AML-193 (cell line): ENCODE measurements at places on chromosomes 3 and 15.

GRCh38 chr3:185976977-185977678 is 39.3 kb upstream of the TRA2B start:
- DNase-seq = peak; percentile 75

DNA sequence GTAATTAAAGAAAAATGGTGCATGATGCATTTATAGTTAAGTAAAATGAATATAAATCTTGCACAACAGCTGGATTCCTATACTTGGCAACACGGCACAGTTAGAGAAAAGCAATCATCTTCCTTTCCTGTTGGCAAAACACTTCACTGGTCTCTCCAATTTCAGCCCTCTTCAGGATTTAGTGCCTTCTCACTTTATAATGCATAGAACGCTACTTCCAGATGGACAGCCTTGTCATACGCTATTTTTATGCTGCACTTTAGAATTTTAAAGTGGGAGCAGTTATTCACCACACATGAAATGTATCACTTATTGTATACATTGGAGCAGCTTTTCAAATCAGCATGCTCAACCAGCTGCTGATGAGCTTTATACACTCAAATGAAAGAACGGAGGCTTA is 194.4 kb upstream of the GBE1 start:
- no peak for DNase-seq

DNA sequence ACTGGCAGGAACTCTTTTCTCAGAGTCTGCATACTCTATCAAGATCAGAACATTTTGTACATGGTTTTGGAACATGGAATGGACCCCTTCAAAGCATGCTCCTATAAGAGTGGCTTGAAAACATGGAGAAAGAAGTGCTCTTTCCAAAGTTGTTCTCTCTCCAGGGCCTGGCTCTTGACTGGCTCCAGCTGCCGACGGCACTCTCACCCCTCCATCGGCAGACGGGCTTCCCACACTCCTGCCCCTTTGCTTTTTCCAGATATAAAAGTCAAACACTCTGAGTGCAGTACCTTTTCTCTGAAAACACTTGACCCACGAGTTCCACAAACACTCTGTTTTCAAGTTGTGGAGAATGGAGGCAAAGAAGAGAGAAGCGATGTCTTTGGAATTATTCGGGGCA is 72.5 kb upstream of the ONECUT1 start:
- DNase-seq = no peak

DNA sequence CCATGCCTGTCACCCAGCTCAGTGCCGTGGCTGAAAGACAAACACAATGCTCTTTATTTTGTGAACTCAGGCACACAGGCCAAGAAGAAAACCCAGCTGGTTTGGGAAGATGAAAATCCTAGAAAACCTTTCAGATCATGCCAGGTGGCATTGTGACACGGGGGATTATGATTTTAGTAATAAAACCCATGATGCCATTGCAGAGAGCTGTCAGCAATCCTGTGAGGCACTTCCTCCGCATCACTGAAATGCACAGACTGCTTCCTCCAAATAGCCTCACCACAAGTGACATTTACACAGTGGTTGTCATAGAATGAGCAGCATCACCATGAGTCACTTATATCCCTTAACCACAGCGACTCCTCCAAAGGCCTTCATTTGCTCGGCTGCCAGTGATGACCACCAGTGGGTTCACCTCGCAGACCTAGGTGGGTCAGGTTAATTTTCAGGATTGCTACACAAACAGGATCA is 22.7 kb downstream of the ABHD6 start:
- DNase-seq = peak; percentile 22

DNA sequence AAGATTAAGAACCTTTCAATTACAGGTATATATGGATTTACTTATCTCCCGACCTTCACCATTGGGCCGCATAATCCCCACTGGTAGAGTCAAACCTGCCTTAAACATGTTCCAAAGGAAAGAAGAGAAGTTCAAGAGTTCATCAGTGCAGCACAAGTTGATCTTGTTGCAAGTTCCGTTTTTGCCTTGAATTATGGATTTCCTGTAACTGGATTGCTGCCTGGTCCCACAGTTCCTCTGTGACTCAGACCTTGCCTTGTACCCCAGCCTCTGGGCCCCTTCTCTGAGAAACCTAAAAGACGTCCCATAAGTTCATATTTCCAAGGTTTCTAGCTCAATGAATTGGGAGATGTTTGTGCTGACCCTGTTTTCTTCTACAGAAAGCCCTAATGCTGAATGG is 112.5 kb upstream of the THBS1 start:
- DNase-seq = peak; percentile 85

DNA sequence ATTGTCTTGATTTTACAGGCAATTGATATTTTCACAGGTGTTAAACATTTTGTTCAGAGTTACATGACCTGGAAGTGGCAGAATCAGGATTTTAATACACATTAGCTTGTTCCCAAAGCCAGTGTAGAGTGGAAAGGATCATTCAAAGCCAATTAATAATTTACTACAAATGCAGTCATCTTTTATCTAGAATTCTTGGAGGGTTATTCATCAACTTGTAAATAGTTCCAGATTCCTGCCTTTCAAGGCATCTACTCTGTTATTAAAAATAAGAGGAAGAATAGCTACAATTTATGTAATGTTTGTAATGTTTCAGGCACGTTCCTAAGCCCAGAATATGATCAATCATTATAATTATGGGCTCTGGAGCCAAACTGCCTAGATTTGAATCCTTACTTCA is 358.5 kb downstream of the ZNF385D start:
- DNase-seq = no peak

DNA sequence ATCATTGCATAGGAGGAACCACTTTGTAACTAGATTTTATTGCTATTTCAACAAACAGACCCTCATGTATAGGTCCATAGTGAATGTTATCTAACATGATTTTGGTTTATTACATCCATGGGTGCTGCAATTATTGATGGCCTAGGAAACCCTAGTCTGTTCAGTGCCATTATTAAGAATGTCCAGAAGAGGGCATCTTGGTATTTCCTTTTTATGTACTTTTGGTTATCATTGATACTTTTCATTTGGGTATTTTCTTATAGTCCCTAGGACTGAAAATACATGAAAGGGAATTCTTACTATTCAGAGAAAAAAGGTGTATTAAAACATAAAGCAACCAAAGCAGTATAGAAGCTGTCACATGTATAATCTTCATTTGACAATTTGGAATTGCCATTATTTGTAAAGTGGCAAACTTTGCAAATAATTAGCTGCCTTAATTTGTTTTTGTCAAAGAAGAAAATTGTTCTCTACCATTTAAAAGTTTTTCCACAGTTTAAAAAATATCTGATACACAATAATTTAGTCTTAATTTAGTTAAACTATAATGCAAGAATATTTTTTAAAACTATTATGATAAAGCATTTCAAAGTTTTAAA is 48.7 kb downstream of the CNOT10 start:
- DNase-seq = peak; percentile 66

DNA sequence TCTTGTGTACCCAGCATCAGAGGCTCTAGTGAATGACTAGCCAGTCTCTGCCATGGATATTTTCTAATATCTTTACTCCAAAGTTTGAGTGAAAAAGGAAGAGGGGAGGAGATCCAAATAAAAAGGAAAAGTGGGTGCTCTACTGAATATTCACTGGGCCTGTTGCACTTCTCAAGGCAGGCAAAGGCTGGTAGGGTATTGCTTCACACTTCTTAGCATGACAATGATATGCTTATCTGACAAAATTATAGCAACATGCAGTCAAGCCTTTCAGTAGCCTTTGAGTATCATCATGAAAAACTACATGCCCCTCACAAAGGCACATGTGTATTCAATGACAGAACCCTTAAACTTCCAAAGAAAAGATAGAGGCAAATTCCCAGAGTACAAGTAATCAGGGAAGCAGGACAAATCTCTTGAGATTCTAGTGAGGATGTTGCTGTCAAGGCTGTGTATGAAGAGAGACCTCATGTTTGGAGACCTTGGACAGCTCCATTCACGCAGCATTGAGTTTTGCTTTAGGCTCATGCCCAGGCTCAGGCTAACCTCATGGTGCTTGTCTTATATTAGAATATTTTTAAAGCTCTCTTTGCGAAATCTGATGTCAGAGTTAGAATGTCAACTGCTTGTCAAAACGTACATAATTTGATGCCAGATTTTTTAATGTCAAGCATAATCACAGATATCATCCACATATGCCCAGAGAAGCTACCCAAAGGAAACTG is 506.9 kb downstream of the OCA2 start:
- DNase-seq = no peak

GRCh38 chr3:5787861-5788488 is 600.5 kb downstream of the EDEM1 start:
- DNase-seq = no peak

DNA sequence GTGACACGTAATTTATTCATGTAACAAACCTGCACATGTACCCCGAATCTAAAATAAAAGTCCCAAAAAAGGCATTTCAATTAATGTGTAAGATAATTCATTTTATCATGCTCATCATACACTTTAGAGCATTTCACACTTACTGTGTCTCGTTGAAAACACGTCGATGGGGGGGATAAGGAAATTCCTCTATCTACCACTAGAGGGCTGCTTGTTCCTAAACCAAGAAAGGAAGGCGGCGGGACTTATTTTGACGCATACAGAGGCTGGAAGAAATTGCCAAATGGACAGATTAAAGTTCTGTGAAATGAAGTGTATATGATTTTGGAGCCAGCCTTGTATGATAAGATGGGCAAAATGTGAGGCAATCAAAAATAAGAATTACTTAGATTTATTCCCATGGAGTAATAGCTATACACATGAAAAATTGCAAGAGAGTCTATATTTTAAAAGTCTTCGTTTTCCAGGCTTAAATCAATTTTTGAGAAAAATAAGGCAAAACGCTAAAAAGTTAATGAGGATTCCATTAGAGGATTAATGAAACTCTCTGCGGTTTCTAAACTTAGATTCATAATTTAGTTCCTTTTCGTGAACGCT is 346.8 kb downstream of the CNTN3 start:
- peak; percentile 27 for DNase-seq

GRCh38 chr3:25863011-25863415 is 73.1 kb downstream of the OXSM start:
- no peak for DNase-seq

GRCh38 chr3:189727158-189727557 is 96.0 kb downstream of the TP63 start:
- no peak for DNase-seq

DNA sequence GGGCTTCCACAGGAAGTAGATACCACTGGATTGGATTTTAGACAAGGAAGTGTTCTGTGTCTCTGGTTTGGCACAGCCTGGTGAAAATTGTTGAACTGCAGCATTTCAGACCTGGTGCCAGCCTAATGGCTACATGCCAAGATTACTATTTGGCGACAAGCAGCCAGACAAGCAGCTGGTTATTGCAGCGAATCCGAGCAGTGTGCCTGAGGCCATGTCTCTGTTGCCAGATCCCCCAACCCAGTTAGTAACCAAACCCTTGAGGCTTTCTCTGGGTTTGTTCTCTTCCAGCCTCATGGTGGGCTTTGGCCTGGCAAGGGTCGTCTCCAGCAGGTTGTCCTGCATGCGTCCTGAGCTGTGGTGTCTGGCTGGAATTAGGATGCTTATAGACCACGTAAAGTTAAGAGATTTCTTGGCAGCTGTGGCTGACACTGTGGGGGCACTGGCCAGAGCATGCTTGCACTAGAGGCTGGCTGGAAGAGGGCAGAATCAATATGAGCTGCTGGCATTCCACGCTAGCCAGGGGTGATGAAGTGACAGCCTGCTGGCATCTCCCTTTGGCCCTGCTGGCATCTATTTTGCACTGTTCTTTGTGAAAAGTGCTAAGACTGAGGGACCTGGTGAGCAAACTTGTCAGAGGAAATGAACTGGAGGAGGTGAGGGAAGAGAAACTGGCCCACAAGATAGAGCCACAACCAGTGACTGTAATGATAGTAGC is 172.6 kb downstream of the RBMS3 start:
- DNase-seq = no peak

- no peak for DNase-seq
Measured at GRCh38 chr15:78052545-78052944, 25.0 kb downstream of the TBC1D2B start.

- DNase-seq = no peak
Measured at GRCh38 chr15:35980719-35981118, 434.8 kb upstream of the DPH6 start.

- peak; percentile 3 for DNase-seq
Measured at GRCh38 chr15:41017066-41017735, 63.9 kb downstream of the CHAC1 start.

- DNase-seq = no peak
Measured at GRCh38 chr3:47079432-47079831, 84.5 kb downstream of the SETD2 start.

GRCh38 chr3:58463181-58463941 is 28.5 kb upstream of the KCTD6 start:
- DNase-seq = peak; percentile 77

DNA sequence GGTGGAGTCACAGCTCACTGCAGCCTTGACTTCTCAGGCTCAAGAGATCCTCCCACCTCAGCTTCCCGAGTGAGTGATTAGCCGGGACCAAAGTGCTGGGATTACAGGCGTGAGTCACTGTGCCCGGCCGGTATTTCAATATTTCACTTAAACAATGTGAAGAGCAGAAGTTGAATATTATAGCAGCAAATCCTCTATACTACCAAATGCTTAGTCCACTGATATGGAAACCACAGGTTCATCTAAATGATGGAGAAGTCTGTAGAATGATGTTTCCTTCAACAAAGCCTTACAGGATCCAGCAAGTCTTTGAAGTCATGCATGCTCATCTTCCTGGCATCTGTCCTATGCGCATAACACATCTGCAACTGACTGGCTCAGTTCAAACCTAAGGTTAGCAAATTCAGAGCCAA is 20.3 kb upstream of the UACA start:
- DNase-seq = no peak

GRCh38 chr3:172517859-172518466 is 5.3 kb downstream of the TNFSF10 start:
- no peak for DNase-seq

DNA sequence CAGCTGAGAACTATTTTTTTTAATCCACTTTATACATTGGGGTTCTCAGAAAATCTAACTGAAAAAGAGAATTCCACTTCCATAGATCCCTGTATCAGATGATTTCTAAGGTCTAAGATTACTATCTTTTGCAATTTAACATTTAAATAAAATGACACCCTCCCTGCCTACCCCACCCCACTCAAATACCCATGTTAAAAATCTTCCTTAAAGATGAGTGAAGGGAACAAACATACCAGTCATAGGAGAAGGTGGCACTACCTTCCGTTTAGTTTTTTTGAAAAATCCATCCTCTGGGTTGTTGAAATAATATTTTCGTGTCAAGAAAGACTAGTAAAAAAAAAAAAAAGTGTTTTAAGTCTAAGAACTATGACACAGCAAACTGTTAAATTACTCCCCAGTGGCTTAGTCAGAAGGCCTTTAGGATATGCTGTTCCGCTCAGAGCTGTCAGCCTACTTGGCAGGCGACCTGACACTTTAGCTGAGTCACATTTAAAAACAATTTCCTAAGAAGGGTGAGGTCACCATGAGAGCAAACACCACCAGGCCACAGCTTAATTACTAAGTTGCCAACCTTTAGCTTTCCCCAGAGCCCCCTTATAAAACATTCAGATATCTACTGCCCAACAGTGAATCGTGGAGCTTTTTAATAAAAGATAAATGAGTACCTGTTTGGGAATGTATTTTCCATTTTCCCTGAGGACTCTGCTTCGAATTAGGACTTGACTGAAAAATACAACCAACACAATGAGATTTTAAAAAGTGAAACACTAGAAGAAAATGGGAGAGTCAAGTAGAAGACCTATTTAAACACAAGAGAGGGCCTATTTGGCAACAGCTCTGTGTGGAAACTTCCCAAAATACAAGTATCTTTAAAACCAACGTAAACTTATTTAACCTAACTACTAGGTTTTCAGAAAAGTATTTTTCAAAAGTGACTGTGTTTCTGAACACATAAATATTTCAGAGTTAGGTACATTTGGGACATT is 9.6 kb downstream of the EMC3 start:
- DNase-seq = peak; percentile 99

GRCh38 chr15:71203586-71204474 is 88.6 kb downstream of the THSD4 start:
- no peak for DNase-seq
